ENCODE measurements at places on chromosomes 4 and X.

DNA sequence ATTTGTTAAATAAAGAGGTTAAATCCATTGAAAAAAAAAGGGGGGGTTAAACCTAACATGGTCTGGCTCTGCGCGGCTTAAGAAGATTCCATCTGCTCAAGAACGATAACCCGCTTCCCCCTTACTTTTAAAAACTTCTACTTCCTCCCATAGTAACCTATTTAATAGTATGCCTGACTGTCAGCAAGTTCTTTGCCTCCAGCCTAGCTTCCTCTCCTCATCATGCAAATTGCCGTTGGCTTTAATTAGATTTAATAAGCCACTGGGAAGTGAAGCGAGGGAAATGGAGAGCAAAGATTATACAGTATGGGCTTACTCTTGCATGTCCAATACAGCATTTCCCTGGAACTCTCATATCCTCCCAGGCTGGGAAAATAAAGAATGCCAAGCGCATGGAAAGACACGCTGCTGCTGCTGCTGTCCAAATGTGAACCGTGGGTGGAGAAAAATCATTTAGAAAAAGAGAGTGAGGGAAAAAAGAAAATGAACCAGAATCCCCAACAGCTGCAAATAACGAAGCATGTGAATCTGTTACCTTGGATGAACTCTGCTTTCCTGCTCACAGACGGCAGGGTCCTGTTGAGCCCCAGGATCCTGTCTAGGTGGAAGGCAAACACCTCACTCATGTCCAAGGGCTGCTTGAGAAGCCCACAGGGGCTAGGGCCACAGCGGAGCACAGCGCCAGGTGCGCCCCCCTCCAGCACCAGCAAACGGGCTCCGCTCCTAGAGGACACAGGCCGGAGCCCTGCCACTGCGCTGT lies 2.7 kb downstream of the GASK1B start:
- DNase-seq, result no peak

DNA sequence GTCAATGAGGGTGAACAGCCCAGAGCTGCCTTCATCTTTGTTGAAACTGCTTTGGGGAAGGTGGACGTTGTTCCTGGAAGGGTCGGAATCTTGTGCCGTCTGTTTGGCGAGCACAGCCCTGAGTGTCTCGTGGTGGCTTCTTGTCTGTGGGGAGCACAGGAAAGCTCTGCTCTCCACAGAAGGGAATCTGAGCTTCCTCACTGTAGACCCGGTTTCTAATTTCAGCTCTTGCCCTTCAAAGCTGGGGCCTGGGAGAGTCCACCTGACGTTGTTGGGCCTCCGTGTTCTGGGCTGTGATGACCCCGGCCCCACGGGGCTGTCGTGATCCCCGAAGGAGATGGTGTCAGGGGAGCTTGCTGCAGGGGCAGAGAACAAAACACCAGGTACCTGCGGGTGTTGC lies 47.5 kb downstream of the SORCS2 start:
- DNase-seq, result no peak

DNA sequence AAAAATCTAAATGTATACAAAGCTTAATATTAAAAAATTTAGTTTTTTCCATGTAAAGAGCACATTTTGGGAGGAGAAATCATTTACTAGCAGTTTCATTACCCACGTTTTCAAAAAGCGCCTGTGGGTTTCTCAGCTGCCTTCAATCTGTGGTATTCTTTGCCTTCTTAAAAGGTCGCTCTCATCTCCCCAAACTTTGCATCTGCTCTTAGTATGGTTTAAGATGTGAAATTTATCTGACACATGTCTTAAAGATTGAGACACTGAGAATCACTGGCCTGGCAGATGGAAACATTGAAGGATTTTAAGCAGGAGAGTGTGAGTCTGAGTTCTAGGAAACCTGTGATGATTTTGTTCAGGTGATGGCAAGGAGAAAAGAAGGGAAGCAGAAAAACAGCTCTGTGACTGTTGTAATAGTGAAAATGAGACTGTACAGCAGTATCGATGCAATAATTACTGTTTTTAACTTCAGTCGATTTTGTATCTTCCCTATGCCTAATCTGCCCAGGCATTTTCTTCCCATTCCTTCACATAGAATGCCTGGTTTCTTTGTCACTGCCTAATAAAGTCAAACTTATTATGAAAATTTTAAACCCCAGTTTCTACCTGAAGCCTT lies 75.9 kb downstream of the PAQR3 start:
- no peak for DNase-seq

DNA sequence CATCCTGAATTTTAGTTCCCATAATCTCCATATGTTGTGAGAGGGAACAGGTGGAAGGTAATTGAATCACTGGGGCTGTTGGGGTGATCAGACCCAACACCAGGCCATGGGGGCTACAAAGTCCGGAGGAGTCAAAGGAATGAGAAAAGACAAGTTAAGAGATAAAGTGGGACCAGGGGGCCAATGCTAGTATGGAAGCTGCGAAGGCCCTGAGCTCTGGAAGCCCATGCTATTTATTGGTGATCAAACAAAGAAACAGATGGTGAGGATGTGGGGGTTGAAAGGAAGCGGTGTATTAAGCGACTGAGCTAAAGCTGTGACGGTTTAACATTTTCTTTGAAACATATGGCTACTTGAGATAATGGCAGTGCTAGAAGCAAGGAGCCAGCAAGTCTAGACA lies 132.8 kb downstream of the PDGFC start:
- DNase-seq, result no peak

- no peak for DNase-seq
Observed at GRCh38 chrX:97740886-97741285, 857.2 kb downstream of the RPA4 start.

GRCh38 chrX:134388161-134389109 lies 71.5 kb upstream of the HPRT1 start:
- peak; percentile 81 for DNase-seq

DNA sequence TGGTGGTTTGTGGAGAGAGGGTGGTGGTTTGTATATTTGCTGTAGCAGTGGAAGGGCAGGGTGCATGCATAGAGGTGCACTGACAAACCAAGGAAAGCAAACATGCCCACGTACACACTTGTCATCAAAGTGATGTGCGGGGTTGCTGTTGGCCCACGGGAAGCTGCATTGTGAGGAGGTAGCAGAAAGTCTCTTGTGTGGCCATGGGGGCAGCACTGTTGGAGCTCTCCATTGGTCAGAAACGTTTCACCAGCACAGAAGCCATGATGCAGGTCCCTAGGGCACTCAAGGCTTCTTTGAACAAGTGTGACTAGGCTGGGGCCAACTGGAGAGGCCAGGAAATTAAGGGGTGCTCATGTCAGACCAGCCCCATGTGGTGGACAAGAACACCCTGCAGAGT lies 174.8 kb upstream of the KLF8 start:
- no peak for DNase-seq

DNA sequence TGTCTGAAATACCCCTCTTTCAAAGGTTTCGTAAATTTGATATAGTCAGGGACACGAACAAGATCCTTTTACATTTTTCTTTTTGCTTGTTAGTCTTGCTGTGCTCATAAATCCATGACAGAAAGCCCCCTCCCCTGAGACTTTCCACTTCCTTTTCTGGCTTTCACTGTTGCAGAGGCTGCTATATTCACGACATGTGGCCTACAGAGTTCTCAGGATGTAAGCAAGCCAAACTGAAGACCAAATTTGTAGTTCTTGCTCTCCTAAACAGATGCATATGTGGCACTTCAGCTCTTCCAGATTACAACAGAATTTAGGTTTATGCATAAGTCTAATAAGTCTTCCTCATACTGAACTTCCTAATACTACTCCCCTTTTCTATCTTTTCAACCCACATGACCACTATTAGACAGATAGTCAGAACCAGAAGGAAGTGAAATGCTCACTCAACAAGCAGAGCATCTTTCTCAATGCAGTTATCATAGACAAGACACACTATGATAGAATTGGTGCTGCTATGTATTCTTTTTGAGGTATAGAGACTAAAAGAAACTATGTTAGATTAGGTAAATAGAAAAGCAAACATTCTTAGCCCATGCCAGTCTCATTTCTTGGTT lies 15.0 kb downstream of the BTK start:
- DNase-seq, result peak; percentile 79

GRCh38 chrX:420496-421223 lies 34.0 kb upstream of the PPP2R3B start:
- DNase-seq, result no peak

DNA sequence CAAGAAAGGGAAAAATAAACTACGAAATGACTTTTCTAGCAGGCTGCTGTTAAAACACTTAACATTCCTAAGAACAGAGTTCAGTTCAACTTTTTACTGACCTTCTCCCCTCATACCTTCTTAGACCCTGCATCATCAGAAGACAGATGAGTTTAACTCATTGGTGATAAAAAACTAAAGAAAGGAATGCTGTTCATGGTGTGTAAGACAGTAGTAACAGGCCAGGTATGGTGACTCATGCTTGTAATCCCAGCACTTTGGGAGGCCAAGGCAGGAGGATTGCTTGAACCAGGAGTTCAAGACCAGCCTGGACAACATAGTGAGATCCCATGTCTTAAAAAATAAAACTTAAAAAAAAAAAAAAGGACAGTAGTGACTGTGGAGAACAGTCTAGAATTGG lies 16.2 kb downstream of the RBM47 start:
- DNase-seq, result no peak

DNA sequence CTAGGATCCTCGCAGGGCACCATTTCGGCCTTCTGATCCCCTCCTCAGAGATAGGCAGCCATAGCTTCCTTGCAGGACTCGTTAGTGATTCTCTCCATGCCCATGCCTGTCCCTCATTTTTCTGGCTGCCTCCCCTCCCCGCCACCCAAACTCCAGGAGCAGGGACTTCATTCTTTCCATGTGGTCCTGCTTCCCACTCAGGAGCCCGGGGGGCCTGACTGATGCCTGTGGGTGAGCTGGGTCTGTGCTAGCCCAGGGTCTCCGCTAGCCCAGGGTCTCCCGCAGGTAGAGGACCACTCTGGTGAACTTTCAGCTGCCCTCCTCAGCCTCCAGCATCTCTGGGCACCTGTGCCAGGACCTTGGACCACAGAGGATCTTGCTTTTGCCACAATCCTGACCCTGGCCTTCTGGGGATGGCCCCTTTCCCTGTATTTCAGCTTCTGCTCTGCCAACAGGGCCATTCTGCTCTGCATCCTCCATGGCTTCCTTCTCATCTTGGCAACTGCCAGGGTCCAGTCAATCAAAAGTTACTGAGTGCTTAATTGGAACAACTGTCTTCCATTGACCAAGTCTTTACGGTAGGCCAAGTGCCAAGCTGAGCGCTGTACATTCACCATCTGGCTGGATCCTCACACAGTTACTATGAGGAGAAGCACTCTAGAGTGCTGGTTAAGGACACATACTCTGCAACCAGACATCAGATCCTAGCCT lies 152.2 kb downstream of the EFNB1 start:
- no peak for DNase-seq

- no peak for DNase-seq
Observed at GRCh38 chr4:86910369-86910768, 18.1 kb upstream of the C4orf36 start.
